Gastrocnemius medialis (tissue), 4 donors: ENCODE measurements at places on chromosomes 7 and 10. TPM values are rescaled to one million over a fixed set of nuclear protein-coding genes. Genes with fewer than 3 reads are reported as not detected.
A peak's percentile ranks its signal among the peaks of the same experiment; 100 is the strongest.

- H3K4me1 ChIP-seq: peaks cover 14% of the 10 kb centered on the region
- H3K27ac ChIP-seq: no peak overlapping the region
- no peak for DNase-seq
- H3K36me3 ChIP-seq: no peaks in the 10 kb centered on the region
- H3K4me3 ChIP-seq: no peak overlapping the region
- H3K27me3 ChIP-seq: no peaks in the 10 kb centered on the region
These were observed 508.9 kb downstream of the RPS24 start for GRCh38 chr10:78542521-78542920.

DNA sequence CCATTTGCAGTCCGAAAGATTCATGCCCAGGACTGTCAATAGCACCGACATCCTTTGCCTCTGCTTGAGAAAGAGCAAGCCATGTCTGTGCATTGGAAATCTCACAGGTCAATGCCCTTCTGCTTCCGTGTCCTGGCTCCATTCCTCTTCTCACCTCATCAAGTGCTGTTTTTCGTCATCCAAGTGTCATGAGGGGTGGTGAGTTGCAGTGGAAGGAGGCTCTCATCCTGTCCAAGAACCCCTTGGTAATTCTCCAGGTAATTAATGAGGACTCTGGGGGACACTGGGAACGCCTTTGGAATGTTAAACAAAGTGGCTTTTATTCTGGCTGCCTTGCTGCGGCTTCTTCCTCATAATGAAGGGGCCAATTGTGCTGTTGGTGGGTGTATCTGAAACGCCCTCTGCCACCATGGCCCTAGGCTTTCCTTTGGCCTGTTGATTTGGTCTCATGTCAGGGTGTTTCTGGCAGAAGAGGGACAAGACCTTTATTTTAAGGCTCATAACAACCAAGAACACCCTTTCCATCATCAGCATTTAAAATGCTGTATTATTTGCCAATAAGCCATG is 57.7 kb downstream of the PPP1R3C start:
- no peak for DNase-seq
- no peaks in the 10 kb centered on the region for H3K27me3 ChIP-seq
- H3K4me1 ChIP-seq: peaks cover 7% of the 10 kb centered on the region
- no peaks in the 10 kb centered on the region for H3K36me3 ChIP-seq
- H3K4me3 ChIP-seq: no peak overlapping the region

DNA sequence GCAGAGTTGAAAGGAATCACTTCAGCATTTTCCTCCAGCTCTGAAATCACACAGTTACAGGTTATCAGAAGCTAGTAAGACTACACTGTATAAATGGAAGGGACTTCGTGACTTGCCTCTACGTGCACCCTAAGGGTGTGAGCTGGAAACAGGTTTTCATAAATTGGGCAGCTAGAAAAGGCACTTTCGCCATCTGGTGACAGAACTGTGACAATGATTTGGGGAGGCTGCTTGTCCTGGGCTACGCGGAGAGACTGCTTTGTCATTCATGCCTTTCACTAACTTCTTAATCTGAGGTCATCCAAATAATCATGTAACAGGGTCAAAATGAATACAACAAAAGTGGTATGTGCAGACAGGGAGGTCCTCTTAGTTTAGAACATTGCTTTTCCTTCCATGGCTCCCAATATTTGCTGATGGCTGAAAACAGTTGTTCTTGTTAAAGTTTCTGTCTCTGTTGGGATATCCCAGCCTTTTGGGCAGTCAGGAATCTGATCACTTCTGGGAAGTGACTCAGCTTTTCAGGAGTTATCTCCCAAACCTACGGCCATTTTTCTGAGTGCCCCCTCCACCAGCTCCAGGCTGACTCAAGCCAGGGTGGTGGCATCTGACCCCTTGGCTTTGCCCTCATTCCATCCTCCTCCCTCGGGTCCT is 17.8 kb downstream of the VWC2 start:
- H3K4me3 ChIP-seq: no peak overlapping the region
- DNase-seq: no peak
- no peaks in the 10 kb centered on the region for H3K36me3 ChIP-seq
- no peaks in the 10 kb centered on the region for H3K27me3 ChIP-seq

DNA sequence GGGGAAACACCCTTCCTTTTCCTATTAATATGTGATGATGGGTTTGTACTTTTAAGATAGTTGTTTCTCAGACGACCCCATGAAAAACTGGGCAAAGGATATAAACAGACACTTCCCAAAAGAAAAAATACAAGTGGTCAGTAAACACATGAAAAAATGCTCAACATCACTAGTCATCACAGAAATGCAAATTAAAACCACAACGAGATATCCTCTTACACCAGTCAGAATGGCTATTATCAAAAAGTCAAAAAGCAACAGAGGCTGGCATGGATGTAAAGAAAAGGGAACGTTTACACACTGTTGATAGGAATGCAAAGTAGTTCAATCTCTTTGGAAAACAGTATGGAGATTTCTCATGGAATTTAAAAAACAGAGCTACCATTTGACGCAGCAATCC is 111.4 kb upstream of the ZEB1 start:
- no peak overlapping the region for H3K4me3 ChIP-seq
- peaks cover 21% of the 10 kb centered on the region for H3K4me1 ChIP-seq
- no peak for DNase-seq
- no peaks in the 10 kb centered on the region for H3K36me3 ChIP-seq

DNA sequence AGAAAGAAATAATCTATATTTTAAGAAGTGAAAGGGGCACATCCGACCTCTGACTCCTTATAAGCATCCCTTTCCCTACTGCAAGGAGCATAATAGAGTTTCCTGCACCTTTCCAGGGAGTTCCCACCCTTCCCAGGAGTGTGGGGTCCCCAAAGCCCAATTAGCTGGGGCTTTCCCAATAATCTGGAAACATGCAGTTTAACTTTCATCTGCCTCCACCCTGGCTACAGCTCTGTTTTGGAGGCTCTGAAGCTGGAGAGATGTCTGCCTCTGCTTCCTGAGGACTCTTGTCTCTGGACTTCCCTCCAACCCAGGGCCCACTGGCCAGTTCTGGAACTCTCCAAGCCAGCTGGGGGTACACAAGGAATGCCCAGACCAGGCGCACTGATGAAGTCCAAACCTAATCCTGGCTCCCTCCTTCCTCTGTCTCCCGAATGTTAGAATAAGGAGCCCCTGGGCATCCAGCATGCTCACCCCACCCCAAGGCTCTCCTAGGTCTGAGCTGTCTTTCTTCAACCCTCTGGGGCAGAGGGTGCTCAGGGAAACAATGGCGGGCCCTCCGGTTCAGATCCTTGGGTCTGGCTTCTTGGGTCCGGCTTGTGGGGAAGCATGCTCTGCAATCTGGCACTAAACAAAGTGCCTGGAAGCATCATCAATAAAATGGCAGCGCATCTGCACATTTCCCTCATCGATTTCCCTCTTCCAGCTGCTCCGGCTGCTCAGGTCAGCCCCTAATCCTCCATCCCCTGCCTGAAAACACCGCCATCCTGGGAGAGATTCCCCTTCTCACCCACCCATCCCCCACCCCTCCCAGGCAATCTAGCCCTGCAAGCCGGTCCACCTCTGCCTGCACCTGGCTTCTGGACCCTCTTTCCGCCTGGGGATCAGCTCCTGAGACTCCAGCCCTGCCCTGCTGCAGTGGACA is 13.3 kb downstream of the HOXA4 start:
- H3K4me1 ChIP-seq: peaks cover 10% of the 10 kb centered on the region
- H3K4me3 ChIP-seq: peak overlapping the region; percentile 31
- no peaks in the 10 kb centered on the region for H3K27me3 ChIP-seq
- peak overlapping the region; percentile 46 for H3K27ac ChIP-seq
- no peak for DNase-seq

DNA sequence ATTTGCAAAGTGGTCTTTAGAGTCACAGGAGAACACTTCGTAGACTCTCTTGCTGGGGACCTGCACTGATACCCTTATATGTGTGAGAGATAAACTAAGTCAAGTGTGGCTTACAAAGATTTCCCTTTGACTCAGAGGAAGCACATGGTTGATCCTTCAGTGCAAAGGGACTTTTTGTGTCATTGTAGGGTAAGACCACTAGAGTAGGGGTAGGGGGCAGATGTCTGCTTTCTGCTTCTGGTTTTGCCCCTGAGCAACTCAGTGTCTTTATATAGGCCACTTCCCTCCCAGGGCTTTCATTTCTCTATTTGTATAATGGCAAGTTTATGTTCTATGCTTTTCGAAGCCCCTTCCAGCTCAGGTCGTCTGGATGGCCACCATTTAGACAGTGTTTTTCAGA is 281.7 kb downstream of the SORCS3 start:
- H3K27ac ChIP-seq: no peak overlapping the region
- H3K4me3 ChIP-seq: no peak overlapping the region
- no peaks in the 10 kb centered on the region for H3K4me1 ChIP-seq
- no peaks in the 10 kb centered on the region for H3K36me3 ChIP-seq
- H3K27me3 ChIP-seq: no peaks in the 10 kb centered on the region

DNA sequence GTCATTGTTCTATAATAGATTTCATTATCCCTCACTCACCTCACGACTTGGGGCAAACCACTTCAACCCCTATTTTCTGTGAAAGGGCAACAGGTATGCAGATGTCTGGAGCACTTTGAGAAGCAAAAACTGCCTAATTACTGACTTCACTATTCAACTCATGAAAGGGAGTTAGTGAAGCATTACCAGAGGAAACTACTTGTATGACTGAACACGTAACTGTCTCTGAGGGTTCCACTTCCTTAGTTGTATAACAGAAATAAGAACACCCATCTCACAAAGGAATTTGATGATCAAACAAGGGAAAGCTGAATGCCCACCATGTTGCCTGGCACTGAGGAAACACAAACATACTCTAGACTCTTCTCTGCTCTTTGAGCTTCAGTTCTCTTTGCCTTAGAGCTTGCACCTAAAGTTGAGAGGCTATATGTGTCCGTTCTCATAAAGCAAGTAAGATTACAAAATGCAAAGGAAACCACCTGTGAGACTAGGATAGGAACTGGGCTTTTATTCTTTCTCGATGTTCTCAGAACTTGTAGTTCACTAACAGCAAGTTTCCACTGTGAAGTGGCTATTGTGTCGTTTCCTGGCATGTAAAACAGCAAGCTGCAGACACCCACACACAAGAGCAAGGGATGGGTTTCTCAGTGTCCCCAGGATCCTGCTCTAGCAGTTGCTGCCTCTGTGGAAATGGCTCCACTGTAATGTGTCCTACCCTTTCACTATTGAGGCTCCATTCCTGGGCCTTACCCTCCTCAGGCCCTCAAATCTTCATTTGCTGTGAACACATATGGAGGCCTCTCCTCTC is 2.6 kb downstream of the TMEM243 start:
- H3K27me3 ChIP-seq: no peaks in the 10 kb centered on the region
- no peaks in the 10 kb centered on the region for H3K36me3 ChIP-seq
- peaks cover 17% of the 10 kb centered on the region for H3K4me1 ChIP-seq
- no peak overlapping the region for H3K27ac ChIP-seq
- DNase-seq: no peak
- no peak overlapping the region for H3K4me3 ChIP-seq

Gene TRPV6
- not detected for total RNA-seq

Gene VENTX
- total RNA-seq: 1.3 TPM
